ENCODE measurements at places on chromosomes 2 and 18. TPM values are rescaled to one million over a fixed set of nuclear protein-coding genes. Genes with fewer than 3 reads are reported as not detected.

PSMA8 gene
- not detected for total RNA-seq

MYO5B gene
- 3.1 TPM for total RNA-seq

GRCh38 chr2:8098476-8099266 lies 583.2 kb upstream of the ID2 start:
- no peak for DNase-seq

- no peak for DNase-seq
Measured at GRCh38 chr18:57776354-57776753, 26.8 kb downstream of the ATP8B1 start.

CYRIA gene
- 0.80 TPM for total RNA-seq

CRYGC gene
- total RNA-seq = not detected

GRCh38 chr2:163573652-163574051 lies 162.2 kb downstream of the FIGN start:
- DNase-seq = no peak

DNA sequence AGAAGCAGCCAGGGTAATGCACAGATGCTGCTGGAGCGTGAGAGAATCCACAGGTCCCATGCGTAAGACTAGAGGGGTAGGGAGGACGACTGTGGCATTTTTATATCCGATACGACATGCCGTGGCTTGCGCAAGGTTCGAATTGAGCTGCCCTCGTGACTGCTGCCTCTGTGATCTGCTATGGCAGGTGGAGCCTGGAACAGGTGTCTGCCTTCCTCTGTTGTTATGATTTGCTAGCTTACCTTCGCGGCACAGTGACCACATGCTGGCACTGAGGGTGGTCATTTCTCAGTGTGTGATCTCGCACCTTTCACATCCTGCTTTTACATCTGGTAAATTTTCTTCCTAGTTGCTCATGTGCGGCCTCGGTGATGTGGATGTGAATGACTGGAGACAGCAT lies 240.2 kb downstream of the ALPK2 start:
- no peak for DNase-seq

CXCR2 gene
- total RNA-seq = not detected

DNA sequence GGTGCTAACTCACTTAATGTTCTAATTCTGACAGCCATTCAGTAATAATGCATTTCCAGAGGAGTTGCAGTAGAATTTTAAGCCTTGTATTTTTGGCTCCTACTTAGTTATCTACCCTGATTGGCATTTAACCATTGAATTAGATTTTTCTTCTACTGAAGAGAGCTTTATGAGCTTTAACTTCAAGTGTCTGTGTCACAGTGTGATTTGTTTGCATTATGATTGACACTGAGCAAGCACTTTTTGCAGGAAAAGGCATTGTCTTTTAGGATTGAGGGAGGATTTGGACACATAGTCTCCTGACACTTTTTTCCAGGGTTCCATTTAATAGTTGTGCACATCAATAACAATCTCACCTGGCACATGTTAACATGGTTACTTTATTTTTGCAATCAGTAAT lies 26.7 kb downstream of the LYPD6 start:
- no peak for DNase-seq

DNA sequence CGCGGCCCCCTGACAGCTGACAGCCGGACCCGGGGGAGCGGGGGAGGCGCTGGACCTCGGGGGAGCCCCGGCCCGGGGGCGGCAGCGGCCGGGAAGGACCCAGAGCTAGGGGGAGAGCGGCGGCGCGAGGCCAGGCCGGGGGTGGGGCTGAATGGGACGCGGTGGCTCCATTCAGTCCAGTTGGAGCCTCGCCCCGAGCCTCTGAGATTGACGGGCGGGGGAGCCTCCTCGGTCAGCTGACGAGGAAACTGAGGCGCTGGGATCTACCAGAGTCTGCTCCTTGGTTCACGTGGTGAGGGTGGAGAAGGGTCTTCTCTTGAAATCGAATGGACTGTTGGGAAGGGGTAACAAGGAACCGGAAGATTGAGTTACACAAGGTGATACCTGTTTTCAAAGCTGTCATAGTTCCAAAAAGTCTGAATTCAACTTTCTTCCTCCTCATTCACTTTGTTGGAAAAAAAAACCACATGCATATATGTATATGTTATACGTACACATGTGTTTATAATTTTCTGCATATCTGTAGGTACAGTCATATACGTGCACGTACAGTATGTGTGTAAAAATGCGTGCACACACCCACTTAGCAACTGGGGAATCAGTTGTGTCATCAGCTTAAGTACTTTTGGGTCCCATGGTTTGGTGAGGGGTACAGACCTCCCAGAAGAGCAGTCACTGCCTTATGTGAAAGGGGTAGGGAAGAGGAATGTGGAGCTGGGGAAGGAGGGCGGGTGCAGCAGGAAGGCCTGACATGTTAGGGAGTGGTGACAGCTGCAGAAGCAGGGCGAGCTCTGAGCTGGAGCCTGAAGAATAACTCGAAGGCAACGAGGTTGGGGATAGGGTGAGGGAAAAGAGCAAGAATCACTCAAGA lies 628 bp downstream of the PPP1R7 start:
- no peak for DNase-seq

GLI2 gene
- total RNA-seq = 4.2 TPM

DNA sequence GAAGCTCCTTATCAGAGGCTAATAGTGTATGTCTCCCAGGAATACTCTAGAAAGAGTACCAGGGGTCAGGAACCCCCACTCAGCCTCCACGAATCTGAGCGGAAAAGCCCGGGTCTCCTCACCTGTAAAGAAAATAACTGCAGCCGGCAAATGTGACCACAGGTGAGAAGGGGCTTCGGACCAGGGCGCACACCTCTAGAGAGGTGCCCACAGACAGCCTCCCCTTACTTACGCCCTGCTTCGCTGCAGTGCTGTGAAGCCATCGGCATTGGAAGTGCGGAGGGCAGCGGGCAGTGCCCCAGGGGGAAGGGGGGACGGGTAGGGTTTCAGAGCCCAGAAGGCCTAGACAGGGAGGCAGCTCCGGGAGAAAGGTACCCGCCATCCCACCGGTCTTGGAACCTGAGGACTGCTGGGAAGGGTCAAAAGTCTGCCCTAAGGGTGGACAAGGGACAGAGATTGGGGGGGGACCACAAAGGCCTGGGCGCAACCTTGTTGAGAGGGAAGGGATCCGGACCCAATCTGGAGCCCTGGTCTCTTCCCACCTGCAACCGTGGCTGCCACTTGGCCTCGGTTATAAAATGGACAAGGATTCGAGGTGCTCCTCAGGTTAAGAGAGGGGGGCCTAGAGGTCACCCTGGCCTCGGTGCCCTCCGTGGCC lies 642 bp upstream of the STEAP3 start:
- DNase-seq = no peak

GRCh38 chr18:65752625-65753325 lies 2.0 kb downstream of the CDH7 start:
- no peak for DNase-seq

GRCh38 chr2:135490376-135490775 lies 40.6 kb downstream of the ZRANB3 start:
- DNase-seq = no peak

TNS1 gene
- 2.6 TPM for total RNA-seq

DNA sequence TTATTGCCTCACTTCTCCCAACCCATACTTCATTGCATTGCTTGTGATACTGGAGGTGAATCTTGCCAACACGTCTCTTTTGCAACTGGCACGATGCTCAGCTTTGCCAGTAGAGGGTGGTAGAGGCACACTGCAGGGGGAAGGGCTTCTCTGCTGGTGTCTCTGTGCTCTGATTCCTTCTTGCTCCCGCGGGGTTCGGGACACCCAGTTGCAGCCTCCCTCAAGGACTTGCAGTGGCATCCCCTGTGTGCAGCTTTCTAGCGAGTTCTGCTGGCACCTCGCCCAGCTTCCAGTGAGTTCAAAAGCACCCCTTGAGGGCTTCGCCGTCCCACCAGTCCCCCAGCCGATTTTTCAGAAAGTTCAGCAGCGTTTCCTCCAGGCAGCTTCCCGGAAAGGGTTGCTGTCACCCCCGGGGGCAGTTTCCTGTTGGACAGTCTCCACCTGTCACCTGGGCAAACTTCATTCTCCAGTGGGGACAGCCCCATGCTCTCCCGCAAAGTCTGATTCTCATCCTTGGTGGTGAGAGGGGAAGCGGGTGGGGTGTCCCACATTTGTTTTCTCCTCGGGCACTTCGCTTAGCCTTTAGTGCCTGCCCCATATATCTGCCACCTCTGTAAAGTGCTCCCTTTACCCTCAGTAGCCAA lies 35.4 kb upstream of the EN1 start:
- peak; percentile 75 for DNase-seq

DNA sequence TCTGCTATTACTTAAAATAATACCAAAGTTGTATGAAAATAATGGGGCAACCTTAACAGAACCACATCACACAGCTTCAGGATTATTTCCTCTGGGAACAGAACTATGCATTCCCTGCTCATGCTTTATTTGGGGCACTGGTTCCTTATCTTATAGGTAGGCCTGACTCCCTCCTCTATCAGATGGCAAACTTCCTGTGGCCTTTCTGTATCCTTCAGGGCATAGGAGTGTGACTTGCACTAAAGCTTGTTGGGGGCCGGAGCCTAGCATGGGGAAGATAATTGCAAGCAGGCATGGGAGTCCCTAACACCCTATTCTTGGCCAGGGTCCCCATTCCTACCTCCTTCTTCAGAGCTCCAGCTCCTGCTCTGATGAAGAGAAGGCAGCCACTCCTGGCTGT lies 167.2 kb upstream of the SERTAD2 start:
- DNase-seq = no peak

RNU2-63P gene
- total RNA-seq = not detected

DNA sequence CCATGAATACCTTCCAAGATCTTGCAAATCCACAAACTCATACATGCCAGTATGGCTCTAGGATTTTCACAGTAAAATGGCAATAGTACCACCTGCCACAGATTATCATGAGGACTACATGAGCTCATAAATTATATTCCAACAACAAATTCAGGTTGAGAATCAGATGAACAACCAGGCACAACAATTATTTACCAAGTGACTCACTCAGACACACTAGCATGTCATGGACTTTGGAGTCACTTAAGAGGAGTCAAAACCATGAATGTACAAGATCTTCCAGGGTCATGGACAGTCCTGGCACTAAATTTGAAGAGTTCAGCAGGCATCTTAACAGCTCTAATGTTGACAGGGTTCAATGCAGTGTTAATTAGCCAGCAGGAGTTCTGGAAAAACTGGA lies 34.4 kb upstream of the BZW1 start:
- DNase-seq = no peak

DNA sequence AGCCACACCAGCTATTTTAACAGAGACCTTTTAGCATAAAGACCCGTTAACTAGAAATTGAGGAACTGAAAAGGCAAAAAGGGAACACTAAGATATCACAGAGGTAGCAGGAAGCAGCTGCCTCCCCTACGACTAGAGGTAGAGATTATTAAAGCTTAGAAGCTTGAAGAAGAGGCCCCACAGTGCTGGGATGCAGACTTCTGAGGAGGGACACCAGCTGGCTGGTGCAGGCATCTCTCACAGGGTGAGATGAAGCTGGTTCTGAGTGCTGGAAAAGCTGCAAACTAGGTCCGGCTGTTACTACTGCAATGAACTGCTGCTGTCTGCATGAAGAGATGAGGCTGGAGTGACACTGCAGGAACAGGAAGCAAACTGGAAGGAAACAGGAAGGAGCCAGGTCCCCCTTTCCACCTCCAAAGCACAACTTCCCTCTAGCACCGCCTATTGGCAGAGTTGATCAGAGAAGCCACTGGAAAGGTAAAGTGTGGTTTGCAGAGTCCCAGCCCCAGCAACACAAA lies 61.2 kb upstream of the MRPS9 start:
- peak; percentile 29 for DNase-seq

DNA sequence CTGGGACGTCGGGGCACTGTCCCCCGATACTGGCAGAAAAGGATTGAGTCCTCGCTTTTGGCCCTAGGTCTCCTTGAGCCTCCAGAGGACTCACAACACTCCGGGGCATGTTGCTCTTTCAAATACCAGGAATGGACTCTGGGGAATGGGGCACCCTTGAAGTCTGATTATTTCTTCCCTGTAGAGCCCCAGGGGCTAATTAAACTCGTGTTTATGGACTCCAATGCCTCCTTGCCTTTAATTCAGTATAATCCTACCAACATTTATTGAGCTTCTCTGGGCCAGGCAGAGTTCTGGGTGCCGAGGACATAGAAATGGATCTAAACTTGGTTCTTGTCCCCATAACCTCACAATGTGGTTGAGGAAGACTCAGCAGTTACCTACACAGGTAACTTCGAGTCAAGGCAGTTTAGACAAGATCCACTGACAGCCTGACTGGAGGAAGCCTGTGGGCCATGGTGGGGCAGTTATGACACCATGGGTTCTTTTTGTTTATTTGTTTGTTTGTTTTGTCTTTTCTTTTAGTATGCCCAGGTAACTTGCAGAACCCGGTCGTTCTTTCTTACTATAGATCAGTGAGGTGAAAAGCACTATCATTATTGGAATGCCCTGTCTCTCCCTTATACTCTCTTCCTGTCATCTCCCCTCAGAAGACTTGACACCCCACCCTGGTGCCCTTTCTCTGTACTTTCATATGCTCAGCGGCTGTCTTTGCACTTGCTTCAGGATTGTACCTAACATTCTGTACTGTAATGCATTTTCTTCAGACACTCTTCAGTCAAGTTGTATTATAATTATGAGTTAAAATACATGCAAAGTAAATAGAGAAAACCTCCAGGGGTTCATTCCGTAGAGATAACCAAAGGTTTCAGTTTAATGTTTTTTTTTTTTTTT lies 3.2 kb downstream of the CFLAR start:
- DNase-seq = peak; percentile 62

COLEC11 gene
- not detected for total RNA-seq

GRCh38 chr2:105114551-105114950 lies 76.7 kb downstream of the MRPS9 start:
- peak; percentile 53 for DNase-seq

DNA sequence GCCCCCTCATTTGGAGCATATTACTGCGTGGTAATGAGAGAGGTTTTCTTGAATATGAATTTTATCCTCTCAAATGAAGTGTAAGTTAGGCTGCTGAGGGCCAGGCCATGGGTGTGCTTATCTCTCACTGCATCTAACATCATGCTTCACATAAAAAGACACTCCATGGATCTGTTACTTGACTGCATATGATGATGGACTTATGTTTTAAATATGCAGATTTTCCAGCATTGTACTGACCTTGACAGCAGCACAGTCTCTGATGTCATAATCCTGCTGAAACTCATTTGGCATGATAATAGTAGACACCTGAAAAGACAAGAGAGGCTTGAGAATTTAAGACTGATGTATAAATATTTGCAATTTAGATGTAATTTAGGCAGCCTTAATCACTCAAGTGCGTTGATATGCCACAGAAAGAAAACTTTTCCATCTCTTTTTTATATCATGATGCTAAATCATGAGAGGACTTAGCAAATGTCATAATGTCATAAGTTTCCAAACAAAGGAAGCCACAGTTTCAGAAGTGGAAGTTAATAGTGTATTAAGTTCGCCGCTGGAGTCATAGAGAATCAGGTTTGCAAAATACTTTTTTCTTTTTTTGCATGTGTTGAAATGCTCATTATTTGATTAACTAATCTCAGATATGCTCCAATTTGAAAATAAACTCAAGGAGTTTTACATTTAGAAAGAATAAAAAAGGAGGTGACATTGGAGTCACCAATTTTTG lies 62.7 kb upstream of the CD302 start:
- DNase-seq = no peak

FECH gene
- 18.4 TPM for total RNA-seq

SPC25 gene
- 59.7 TPM for total RNA-seq

RAMP1 gene
- 12.9 TPM for total RNA-seq

All from Daoy (cell line).